ENCODE measurements at places on chromosomes 3 and 15.

DNA sequence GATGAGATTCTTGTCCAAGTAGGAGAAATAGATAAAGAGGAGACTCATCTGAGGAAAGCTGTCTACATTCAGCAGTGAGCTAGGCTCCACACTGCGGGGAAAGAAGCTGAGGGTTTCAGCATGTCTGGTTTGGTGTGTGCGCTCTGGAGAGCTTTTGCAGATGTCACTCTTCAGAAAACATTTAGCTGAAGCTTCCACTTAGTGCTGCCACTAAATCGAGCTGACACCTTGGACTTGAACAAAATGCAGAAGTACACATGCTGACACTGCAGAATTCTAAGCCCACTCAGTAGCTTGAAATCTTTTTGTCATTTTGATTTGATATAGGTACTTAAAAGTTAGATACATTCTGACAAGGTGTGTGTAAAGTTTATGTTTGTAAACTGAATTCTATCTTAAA is 32.3 kb upstream of the CRTC3 start:
- no peak for DNase-seq

DNA sequence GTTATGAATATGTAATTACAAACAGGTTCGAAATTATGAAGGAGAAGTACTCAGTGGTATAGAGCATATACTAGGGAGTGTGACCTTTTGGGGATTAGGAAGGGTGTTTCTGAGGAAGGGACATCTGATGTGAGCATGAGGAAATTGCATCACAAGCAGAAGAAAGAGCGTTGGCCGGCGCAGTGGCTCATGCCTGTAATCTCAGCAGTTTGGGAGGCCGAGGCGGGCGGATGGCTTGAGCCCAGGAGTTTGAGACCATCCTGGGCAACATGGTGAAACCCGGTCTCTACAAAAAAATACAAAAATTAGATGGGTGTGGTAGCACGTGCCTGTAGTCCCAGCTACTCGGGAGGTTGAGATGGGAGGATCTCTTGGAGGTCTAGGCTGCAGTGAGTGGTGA is 6.9 kb downstream of the CMTM7 start:
- DNase-seq, result no peak

GRCh38 chr3:11185564-11186317 is 31.4 kb downstream of the HRH1 start:
- DNase-seq, result no peak

DNA sequence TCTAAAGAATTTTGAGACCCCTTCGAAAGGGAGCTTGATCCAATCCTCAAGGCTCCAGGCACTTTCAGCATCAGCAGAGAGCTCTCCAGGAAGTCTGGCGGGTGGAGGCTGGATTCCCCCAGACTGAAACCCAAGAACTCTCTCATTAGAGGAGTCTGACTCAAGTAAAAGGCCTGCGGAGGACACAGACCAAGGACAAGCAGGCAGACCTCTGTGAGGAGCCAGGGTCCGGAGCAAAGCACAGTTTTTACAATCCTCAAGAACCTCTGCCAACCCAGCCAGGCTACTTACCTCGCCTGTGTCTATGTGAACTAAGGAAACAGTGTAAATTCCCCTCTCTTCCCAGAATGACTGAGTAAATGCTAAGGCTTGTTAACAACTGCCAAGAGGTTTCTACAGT is 86.2 kb downstream of the FBN1 start:
- DNase-seq, result no peak

DNA sequence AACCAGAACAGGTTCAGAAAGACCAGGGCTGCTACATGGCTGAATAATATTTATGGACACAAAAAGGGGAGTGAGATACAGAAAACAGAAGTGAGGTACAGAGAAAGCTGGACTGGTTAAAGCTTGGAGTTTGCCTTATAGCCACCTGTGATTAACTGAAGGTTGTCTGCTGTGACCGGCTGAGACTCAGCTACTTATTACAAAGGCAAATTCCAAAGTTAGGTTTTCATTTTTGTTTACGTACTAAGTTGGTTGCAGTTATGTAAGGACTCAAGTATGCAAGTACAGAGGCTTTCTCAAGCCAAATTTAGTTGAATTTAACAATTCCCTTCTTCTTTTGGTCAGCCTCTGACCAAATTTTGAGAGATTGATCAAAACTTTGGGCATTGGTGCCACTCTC is 264.6 kb downstream of the THSD4 start:
- DNase-seq, result no peak

GRCh38 chr3:141258973-141259372 is 27.3 kb downstream of the PXYLP1 start:
- DNase-seq, result no peak

DNA sequence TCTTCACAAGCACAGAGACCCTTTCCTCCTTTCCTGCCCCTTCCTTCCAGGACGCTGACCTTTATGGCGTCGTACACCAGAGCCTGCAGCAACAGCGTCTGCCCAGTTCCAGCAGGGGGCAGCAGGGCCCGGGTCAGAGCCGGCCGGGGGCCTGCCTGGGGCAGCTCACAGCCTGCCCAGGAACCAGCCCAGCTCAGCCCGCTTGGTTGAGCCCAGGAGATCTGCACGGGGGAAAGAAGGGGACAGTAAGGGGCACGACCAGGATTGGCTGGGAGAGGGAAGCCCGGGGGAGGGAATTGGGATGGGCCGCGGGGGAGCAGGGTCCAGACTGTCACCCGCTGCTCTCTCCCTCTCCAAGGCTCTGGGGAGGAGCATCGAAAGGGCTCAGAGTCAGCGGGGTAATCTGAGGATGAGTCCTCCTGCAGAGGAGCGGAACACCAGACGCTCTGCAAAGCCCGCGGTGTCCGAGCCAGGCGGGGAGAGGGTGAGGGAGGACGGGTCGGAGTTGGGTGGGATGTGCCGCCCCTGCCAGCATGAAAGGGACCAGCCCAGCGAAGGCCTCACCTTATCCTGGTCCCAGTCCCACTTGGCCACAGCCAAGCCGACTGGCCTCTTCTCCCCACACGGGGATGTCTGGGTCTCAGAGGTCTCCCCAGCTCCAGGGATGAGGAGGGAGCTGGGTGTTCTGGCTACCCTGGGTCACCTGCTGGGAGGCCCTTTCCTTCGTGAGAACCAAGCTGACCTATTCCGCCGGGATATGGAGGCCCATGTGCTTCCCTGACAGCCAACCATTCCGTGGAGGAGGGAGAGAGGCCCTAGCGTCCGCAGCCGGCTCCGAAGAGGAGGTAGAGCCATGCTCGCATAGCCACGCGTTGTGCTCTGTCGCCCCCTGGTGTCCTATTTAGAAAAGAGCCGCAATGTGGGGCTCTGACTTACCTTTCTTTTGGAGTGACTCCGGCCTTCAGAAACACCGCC is 7.4 kb upstream of the IGDCC3 start:
- DNase-seq, result peak; percentile 68

Measured in GM06990 (cell line).